ENCODE measurements at places on chromosomes 6 and 20.

- DNase-seq = no peak
Observed at GRCh38 chr6:75130784-75131183, 75.1 kb downstream of the COL12A1 start.

DNA sequence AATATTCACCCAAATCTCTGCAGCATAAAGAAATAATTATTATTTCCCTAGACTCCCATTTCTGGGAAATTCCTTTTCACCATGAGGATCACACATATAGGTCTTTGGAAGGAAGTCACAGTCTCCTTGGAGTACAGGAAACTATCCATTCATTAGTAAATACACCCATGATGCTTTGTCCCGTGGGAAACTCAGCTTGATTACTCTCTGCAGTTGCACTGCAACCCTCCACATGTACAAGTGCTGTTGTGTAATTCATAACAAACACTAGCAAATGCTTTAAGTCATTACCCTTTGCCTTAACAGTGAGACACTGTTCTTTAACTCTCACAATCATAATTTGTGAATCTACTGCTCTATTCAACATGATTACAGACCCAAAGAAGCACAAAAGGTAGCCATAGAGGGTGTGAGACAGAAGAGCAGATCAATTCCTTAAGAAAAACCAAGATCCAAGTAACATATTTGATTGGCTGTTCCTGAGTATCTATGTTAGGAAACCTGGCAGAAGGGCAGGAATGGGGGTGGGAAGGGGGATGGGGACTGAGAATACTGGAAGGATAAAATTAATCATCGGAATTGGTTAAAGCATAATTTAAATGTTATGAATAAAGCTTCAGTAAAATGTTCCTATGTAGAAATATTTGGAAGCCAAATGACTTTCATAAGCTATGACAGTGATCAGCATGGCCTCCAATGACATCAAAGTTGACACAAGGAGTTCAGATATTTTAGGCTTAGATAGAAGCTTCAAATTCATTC, 268.0 kb downstream of the HACE1 start:
- peak; percentile 11 for DNase-seq

- no peak for DNase-seq
Observed at GRCh38 chr6:38248500-38249234, 391.1 kb downstream of the BTBD9 start.

DNA sequence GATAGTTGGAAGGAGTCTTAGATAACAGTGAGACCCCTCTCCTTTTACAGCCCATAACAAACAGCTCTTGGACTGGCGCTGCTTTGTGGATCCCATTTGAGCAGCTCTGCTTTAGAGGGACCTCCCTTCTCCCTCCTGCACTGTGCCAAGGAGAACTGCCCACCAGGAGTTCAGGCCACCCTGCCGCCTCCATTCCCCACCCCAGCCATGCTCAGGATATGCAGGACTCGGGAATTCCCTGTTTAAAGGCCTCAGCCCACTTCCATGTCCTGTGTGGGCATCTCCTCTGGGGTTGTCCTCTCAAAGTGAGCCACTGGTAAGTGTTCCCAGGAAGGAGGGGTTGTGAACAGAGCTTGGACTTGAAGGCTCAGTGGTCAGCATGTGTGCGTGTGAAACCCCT, 312.6 kb upstream of the RNF24 start:
- DNase-seq = no peak

GRCh38 chr6:138258991-138259390, 40.7 kb upstream of the PBOV1 start:
- no peak for DNase-seq

GRCh38 chr20:49572857-49573256, 4.9 kb upstream of the PTGIS start:
- DNase-seq = no peak

DNA sequence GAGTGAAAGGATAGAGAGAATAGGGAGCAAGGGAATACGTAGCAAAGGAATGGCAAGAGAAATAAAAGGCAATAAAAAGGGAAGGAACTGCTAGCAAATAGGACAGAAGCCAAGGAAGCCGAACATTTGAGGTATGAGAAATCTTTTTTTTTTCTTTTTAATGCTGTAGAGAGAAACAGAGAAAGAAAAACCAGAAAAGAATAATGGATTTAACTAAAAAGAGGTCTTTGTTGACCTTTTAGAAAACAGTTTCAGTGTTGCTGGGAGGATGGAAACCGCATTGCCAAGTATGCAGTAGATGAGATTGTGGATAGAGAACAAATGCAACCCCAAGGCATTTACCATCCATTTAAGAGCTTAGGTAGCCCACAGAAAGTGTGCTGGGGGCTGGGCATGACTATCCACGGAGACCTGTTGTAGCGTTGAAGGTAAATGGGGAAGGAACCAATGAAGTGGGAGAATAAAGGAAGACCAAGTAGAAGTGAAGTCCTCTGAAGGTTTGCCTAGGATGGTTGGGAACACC, 23.3 kb upstream of the C6orf62 start:
- no peak for DNase-seq

DNA sequence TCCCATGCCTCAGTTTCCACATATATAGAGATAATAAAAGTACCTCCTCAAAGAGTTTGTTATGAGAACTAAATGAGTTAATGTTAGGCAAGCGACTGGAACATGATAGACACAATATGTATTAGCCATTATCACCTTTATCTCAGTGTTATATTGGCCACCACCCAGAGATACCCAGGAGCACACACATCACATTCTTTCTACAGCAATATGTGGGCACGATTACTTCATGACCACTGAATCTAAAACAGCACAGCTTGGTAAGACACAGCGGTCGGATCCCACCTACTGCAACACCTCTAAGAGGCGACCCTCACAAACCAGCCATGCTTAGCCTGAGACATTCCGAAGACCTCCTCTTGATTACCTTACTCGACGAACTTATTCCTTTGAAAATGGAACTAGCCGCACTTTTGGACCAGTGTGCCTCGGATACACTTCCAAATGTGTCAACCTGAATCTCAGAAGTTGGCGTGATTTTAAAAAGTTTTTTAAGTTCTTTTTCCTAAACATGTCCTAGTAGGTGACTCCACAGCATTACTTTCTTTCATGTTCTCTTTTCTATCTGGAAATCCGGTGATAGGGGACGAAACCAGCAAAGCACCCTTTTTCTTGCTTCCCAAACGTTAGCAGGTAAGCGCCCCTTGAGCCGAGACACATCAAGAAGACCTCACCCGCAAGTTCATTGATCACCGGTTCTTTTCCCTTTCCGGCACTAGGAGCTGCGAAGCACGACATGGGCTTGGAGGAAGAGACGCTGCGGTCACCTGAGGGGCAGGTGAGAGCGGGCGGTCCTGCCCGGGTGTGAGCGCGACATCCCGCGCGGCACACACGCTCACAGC, 923 bp downstream of the GMDS start:
- no peak for DNase-seq

DNA sequence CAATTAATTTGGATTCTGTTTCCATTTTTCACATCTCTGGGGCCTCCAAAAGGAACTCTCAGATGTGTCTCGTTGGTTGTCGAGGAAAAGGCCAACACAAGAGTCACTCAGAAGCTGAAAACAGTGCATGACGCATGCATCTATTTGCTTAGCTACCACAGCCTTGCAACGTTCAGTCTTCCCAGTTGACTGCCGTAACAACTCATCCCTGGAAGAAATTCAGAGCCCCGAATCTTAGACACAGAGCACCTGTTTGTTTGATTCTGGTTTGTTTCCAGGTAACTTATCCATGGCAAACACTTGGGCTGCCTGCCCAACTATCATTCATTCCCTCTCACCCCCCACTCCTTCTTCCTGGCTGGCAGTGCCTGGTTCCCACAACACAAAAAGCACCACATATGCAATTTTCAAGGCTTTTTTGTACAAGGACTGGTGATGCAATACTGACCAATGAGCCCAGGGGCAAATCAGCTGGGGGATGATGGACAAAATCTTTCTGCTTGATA, 60.5 kb downstream of the ZMYND8 start:
- DNase-seq = no peak

GRCh38 chr6:147834084-147834776, 325.7 kb downstream of the SAMD5 start:
- no peak for DNase-seq

DNA sequence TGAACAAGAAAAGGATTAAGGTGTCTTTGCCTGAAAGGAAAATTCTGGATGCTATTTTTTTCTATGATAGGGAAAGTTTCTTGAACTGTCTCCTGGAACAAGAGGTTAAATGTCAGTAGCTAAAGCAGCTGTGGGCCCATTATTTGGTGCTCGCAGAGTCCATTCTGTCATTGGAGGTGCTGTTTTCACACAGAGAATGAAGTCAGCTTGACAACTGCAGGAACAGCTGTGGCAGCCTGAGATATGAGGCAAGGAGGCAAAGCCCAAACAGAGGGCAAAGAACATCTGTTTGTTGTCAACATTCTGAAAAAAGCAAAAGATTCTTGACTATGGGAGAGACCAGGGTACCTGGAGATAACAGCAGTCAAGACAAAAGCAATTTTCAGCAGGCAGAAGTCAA, 548.2 kb downstream of the KIF16B start:
- no peak for DNase-seq

GRCh38 chr20:3421985-3422384, 14.5 kb upstream of the DNAAF9 start:
- no peak for DNase-seq

GRCh38 chr6:90369024-90369519, 72.4 kb upstream of the BACH2 start:
- DNase-seq = peak; percentile 100

DNA sequence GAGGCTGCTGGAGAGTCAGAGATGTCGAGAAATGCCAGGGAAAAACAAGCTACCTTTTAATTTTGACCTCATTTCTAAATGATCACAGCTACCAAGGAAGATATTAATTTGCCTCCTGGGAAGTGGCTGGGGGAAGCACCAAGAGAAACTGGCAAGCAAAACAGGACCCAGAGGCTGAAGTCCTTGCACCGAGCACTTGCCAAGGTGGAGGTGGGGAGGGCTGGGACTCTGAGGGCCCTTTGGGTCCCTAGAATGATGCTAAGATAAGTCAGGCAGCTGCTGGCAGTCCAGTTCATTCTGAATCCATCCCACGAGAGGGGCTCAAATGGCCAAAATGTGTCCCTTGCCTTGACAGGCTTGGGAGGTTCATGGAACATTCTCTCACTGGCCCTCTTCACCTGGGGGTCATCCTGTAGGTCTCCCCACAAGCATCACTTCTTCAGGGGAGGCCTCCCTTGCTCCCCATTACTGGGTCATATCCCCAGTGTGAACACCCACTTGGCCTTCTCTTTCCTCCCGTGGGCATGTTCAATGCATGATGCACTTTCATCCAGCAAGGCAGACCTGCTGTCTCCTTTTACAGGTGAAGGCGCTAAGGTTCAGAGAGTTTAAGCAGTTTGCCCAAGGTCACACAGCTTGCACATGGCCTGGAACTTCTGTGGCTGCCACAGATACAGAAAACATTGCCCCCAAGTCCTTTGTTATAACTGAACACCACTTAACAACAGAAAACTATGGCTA, 39.1 kb upstream of the BLCAP start:
- DNase-seq = no peak

DNA sequence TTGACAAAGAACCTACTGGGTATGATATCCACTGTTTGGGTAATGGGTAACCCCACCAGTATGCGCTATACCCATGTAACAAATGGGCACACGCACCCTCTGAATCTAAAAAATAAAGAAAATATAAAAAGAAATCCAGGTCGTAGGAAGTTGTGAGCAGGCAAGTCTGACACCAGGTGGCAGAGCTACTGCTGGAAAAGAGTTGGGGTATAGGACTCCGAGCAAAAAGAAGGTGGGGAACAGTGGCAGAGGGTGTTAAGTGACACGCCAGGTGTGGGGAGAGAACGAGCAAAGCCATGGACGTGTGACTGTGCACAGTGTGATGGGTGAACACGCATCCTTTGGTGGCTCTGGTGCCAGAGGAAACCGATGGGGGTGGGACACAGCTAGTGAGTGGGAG, 46.7 kb downstream of the NOX3 start:
- DNase-seq = no peak

GRCh38 chr6:93621442-93621841, 202.1 kb upstream of the EPHA7 start:
- no peak for DNase-seq

DNA sequence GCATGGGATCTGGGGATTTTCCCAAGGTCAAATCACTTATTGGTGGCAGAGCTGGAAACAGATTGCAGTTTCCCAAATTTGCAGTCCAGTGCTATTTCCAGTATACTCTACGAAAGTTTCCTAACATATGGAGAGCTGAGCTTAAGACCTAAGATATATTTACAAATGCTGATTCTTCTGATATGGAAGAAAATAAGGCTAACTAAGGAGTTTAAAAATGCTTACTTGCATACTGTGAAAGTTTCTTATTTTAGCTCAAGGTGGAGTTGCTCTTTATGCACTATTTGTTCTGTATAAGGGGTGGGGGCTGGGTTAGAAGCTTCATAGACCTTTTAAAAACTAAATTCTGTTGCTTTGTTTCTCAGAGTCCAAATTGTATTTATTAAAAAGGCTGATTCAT, 7.5 kb downstream of the CD109 start:
- no peak for DNase-seq

GRCh38 chr6:109236115-109237076, 141.1 kb downstream of the CEP57L1 start:
- no peak for DNase-seq

DNA sequence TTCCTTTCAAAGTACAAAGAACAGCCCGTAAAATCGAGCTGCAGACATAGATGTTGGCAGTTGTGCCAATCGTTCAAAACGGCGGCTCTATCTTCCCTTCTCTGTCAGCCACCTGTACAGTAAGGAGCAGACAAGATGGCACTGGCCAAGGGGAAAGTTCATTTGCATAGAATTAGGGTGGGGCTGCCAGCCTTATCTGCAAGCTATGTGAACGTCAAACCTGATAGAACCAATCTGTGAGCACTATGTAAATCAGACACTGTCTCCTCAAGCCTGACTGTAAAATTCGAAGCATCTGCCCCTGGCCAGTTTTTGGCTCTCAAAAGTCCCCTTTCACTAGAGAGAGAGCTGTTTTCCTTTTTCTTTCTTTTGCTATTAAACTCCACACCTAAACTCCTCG, 374.5 kb downstream of the EPM2A start:
- DNase-seq = no peak

DNA sequence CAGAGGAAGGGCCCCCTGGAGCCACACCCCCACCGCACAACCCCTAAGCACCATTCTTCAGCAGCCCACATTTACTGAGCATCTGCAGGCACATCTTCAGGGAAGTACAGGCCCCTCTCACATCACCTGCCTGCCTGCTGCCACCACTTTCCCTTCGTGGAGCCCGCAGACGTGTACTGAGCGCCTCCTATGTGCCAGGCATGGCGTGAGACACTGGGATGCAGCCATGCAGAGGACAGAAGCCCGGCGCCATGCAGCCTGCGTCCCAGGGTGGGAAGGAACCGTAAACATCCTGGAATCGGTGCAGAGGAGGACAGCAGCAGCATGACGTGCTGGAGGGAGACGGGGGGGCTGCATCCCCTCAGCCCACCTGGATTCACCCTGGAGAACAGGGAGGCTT, 78.1 kb downstream of the GRM4 start:
- no peak for DNase-seq

Data from HFF-Myc (cell line).